ENCODE measurements at places on chromosomes 1 and 21.

DNA sequence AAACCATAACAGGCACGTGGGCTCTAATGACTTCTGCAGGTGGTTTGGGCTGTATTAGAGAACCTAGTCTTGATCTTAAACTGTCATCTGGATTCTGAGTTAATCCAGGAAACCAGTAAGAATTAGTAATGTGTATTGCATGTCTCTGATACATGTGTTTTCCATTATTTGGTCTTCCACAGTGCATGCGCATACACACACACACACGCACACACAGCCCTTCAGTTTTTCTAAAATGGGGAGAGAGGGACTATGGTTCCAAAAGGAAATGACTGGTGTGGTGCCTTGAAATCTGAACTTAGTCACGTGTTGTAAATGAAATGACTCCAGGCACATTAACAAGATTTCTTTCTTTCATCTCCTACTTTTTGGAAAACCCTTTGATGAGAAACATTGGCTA, 67.6 kb downstream of the OLFML2B start:
- peak; percentile 10 for DNase-seq

DNA sequence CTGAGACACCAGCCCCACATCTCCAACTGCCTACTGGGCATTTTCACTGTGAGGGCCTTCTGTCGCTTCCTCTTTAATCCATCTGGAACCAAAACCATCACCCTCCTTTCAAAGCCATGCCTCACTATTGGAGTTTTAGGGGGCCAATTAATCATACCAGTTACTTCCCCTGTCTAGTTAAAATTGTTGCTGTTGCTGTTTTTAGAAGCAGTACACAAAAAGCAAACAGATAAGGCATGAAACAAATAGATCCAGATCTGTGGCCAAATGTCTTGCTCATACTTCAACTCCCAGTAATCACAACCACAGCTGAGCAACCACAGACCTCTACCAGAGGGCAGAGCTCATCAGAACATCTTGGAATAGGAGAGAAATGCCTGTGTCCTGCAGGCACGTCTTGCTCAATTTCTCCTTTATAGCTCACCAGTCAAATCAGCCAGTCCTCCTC, 133.8 kb upstream of the C1orf105 start:
- DNase-seq, result no peak

- no peak for DNase-seq
Observed at GRCh38 chr1:109927911-109928321, 17.3 kb downstream of the CSF1 start.

DNA sequence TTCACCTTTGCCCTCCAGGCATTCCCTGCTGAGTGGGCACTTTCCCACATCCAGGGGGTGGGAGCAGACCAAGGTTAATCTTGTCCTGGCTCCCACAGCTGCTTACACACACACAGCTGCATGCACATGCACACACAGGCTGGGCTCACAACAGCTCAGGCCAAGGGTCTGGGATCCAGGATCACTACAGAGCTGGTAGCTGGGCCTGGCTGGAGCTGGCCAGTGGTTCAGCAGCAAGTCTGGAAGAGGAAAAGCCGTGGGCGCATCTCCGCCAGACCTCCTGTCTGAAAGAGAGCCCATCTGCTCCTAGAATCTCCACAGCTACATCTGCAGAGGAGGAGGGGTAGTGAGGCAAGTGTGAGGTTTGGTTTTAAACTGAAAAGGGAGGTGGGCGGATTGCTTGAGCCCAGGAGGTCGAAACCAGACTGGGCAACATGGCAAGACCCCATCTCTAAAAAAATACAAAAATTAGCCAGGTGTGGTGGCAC, 3.8 kb downstream of the CDK18 start:
- DNase-seq, result no peak

DNA sequence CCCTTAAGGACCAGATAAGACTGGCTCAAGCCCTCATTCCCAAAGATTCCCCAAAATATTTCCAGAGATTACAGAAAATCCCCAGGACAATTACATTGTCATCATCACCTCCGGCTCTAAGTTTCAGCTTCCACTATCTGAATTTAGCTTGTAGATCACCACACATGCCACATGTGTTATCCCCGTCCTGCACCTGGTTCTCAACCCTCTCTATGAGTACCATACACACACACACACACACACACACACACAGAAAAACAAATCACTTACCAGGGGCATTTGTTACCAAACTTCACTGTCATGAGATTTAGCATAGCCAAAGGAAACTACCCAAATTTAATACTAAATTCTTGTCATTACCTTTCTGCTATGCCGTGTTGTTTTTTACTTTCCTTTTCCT, 15.4 kb upstream of the TSPAN1 start:
- DNase-seq, result no peak

DNA sequence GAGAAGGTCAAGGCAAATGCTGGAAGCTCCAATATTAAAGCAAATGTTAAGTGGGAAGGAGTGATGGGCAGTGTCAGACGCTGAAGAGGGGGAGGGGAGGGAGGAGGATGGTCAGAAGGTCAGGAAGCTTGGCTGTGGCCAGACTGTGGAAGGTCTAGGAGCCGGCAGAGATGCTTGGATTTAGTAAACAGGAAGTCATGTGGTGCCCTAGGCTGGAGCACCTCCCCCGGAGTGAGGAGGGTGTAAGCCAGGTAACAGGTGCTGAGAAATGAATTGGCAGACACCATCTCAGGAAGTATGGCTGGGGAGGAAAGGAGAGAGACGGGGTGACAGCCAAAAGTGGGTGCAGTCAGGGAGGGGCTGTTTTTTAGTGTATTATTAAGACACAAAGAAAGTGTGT, 17.7 kb downstream of the CSMD2 start:
- no peak for DNase-seq

GRCh38 chr1:86478416-86479156, 9.9 kb downstream of the CLCA1 start:
- no peak for DNase-seq

DNA sequence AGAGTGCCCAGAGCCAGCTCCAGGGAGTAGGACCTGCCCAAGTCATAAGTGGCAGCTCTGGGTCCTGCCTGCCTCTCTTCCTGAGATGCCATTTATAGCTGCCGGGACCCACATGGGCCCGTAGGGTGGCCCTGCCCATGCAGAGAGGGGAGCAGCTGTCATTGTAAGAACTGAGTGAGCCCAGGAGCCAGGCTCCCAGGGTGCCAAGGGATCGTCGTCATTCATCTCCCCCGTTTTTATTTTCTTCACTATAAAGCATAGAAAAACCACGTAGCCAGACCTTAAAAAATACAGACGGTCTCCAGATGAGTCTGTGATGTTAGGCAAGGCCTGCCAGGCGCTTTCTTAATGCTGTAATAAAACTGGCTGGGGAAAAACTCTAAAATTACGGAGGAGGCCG, 90.7 kb downstream of the IGSF21 start:
- DNase-seq, result no peak

- no peak for DNase-seq
Observed at GRCh38 chr1:201537891-201538611, 876 bp upstream of the NAV1 start.

- DNase-seq, result no peak
Observed at GRCh38 chr21:14706712-14707510, 160.8 kb upstream of the SAMSN1 start.

- DNase-seq, result no peak
Observed at GRCh38 chr1:53572065-53572814, 113.0 kb downstream of the DMRTB1 start.

GRCh38 chr21:31493350-31493880, 149.4 kb upstream of the TIAM1 start:
- DNase-seq, result no peak

- no peak for DNase-seq
Observed at GRCh38 chr1:82731216-82731615, 930.5 kb downstream of the ADGRL2 start.

GRCh38 chr21:28828021-28828420, 164.7 kb downstream of the LTN1 start:
- no peak for DNase-seq

DNA sequence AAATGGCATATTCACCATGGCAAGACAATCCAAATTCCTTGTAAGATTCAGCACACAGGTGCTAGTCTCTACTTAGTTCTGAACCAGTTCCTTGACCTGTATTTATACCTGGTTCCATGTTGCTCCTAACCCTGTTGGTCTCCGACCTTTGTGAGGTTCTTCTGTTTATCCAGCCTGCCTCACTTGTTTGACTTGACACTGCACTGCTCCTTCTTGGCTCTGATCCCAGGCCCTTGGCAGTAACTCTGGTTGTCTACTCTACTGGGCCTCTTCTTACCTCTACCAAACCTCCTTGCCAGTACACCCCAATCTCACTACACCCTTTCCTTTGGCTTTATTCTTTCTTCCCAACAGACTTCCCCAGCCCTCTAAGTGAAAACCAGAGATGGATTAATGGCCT, 419.4 kb upstream of the USP24 start:
- DNase-seq, result no peak

- DNase-seq, result peak; percentile 40
Observed at GRCh38 chr1:2242814-2243725, 15.0 kb downstream of the SKI start.

GRCh38 chr1:59243550-59243949, 53.3 kb upstream of the FGGY start:
- DNase-seq, result no peak

GRCh38 chr1:219304227-219305226, 130.8 kb downstream of the LYPLAL1 start:
- no peak for DNase-seq

DNA sequence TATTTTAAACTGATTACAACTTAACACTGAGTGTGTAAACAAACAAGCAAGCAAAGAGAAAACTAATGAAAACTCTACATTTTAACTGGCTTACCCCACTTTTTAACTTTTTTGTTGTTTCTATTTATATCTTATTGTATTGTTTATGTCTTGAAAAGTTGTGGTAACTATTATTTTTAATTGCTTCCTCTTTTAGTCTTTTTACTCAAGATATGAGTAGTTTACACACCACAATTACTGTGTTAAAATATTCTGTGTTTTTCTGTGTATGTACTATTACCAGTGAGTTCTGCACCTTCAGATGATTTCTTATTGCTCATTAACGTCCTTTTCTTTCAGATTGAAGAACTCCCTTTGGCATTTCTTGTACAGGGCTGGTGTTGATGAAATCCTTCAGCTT, 4.7 kb upstream of the HHAT start:
- DNase-seq, result no peak

DNA sequence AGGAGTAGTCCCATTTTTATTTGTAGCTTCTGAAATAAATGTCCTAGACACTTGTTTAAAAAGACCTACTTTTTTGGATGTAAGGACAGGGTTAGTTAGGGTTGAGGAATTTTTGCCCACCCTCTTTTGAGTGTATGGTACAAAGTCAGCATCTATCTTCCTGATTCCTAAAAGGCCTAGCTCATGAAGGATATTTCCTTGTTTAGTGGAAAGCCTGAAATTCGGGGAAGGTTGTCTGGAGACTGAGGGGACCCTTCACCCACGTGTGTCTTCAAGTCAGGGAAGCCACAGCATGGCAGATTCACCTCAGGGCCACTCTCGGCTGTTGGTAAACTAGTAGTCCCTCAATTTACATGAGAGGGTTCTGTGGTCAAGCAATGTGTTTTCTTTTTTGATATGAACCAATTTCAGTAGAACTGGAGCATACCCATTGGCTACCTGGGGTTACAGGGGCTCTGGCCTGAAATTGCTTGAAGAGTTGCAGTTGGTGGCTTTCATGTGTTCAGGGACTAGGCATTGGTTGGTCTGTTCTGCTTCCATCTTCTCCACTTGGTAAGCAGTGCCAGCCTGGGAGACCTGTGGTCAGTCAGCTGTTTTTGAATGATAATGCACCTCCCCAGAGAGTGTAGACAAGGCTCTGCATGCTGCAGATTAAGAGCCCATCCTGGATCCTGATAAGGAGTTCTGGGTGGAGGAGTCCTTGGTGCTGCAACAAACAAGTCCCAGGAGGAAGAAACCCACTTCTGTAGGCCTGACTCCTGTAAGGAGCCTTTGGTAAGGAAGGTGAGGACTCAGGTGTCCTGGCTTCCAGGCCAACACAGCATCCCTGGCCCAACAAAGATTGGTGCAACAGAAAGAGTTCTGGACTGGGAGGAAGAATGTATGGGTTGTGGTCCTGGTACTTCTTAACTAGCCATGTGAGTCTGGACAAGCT, 6.3 kb downstream of the BTG2 start:
- DNase-seq, result no peak

DNA sequence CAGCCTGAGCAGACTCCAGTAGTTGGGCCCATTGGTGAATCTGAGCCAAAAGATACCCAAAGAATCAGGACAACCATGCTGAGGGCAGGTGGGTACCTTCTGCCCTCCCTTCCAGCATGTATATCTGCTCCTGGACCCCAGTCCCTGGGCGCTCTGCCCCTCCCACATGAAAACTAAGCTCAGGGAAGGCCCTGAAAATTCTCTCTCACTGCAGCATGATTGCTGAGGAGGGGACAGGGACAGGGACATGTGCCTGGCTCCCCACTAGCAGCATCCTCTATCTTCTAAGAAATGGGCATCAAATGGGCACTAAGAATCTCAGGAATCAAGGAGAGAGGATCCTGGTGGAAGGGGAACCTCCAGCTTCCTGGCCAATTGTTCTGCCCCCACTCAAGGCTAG, 446.0 kb downstream of the MATN1 start:
- DNase-seq, result no peak

DNA sequence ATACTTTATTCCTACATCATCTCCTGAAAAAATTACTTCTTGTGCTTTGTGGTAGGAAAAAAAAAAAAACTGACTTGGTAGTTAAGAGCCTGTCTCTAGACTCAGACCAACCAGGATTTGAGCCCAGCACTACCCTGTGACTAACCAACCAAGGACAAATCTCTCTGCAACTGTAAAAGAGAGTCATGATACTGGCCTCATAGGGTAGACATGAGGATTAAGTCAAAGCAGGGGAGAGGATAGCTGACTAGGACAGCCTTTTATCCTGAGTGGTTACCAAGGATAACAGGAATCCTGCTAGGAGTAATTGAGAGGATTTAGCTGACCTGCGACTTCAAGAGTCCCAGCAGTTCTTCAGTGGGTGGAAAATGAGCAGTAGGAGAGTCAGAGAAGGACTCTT, 112.8 kb downstream of the C1orf21 start:
- no peak for DNase-seq

GRCh38 chr1:43021547-43022474, 63.1 kb upstream of the SLC2A1 start:
- no peak for DNase-seq

GRCh38 chr1:21910558-21911204, 26.4 kb downstream of the HSPG2 start:
- no peak for DNase-seq

DNA sequence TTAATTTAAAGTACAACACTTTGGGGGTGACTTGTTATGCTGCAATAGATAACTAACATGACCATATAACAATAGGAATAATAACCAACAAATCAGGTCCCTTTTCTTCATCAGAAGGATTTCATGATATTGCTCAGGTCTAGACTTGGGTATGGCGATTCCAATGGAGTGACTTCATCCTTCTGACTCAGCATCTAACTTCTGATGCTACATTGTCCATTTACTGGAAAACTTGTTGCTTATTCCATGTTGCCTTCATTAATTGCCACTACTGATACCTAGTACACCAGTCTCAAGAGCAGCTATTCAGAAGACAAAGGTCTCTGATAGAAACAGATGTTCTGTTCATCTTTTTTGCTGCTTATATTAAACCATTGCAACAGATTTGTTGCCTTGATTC, 324.3 kb downstream of the TGFB2 start:
- no peak for DNase-seq

- peak; percentile 57 for DNase-seq
Observed at GRCh38 chr1:235910357-235911299, 43.9 kb upstream of the LYST start.

- DNase-seq, result no peak
Observed at GRCh38 chr1:111454859-111455641, 5.8 kb downstream of the ATP5PB start.
